ENCODE measurements at places on chromosomes 6 and 20.

DNA sequence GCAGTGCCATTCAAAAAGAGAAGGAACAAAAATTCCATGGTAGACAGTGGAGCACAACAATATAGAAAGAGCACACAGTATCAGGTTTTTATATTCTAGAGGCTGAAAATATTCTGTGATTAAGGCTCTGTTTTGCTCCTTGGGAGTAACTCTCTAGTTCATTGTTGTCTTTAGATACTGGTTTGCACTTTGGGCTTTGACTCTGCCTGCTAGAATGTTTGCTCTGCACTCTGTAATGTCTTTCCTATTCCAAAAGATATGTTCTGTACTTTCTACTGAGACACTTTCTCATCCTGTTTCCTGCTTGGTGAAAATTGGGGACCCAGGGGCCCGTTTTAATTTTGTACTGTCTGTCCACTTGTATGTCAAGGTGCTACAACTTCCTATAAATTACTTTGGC, 564.7 kb downstream of the BMP2 start:
- no peak for DNase-seq

- no peak for DNase-seq
Measured at GRCh38 chr6:152351110-152351509, 286.1 kb downstream of the SYNE1 start.

DNA sequence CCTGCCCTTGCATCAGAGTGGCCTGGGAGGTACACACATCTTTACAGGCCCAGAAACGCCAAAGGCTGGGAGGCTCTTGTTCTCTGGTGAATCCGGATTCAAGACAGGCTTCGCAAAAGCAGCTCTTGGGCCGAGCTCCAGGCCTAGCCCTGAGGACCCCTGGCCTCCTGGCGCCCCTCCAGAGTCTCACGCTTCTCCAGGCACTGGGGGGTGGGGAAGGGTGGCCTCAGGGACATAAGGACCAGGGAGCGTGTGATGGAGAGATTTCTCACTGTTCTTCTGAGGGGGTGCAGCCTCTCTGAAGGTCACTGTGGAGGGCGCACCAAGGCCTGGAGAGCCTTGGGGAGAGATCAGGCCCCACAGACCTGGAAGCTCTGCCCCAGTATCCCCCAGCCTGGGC, 349.2 kb downstream of the ZFAND3 start:
- DNase-seq, result no peak

GRCh38 chr6:79571030-79571367, 33.8 kb upstream of the LCA5 start:
- DNase-seq, result no peak

DNA sequence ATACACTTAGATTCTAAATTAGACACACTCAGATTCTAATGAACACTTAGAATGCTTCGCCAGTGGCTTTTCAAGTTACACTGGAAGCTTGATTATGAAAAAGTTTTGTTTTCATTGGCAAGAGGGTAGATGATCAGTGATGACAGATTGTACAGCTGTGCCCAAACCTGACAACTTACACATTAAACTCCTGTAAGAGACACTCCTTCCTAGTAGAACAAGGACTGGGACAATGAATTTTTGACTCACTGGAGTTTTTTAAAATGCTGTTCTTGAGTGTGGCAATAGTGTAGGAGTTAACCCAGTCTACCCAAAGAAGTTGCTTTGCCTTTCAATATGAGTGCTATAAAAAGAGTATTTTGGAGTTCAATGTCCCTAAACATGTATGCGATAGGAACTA, 140.8 kb downstream of the SLC16A10 start:
- DNase-seq, result peak; percentile 34

- DNase-seq, result peak; percentile 67
Measured at GRCh38 chr20:44901974-44902373, 7.9 kb upstream of the PABPC1L start.

GRCh38 chr6:6870921-6871320, 236.8 kb upstream of the RREB1 start:
- DNase-seq, result no peak

DNA sequence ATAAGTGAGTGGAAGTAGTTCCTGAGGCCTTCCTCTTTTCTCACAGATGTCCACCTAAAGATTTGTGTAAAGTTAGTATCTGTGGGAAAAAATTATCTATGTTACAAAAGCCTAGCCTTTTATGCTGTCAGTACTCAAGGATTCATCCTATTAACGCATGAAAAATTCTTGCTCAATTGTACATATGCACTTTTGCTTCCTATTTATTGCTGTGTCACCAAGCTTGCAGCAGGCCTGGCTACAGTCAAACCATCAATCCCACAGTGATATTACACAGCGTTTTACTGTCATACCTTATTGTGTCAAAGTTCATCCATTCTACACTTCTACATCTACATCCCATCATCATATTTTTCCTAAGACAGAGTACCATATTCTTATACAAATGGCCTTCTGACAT, 151.1 kb upstream of the PLN start:
- no peak for DNase-seq

- DNase-seq, result peak; percentile 91
Measured at GRCh38 chr20:63980317-63980805, 571 bp upstream of the PRPF6 start.

GRCh38 chr6:137754366-137754765, 112.7 kb upstream of the TNFAIP3 start:
- DNase-seq, result no peak

DNA sequence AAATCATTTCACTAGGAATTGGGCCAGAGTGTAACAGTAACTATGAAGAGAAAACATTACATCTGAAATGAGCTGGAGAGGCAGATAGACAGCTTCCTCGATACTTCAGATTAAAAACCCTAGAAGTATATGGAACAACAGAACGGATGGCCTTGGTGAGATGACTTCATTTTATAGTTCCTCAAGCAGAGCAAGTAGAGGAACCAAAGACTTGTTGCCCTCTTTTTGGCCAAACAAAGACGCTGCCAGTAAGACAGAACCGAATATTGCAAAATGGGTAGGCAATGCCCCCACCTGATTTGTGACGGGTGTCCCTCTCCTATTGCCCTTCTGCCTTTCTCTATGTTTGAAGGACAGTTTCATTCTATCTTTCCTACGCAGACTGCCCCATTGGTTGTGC, 53.5 kb downstream of the AGPAT4 start:
- no peak for DNase-seq

DNA sequence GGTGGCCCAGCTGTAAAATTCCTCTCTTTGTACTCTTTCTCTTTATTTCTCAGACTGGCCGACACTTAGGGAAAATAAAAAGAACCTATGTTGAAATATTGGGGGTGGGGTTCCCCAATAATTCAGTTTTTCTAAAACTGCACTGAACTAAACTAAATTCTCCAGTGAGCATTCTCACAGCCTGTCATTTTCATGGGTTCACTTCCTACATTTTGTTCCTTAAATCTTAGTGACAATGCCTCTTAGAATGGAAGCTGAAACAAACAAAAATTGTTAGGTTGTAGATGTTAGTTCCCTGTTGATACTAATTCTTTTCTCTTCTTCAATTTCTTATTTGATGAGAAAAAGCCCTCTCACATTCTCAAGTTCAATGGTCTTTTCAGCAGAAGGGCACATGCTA, 35.8 kb upstream of the IFNGR1 start:
- DNase-seq, result no peak

DNA sequence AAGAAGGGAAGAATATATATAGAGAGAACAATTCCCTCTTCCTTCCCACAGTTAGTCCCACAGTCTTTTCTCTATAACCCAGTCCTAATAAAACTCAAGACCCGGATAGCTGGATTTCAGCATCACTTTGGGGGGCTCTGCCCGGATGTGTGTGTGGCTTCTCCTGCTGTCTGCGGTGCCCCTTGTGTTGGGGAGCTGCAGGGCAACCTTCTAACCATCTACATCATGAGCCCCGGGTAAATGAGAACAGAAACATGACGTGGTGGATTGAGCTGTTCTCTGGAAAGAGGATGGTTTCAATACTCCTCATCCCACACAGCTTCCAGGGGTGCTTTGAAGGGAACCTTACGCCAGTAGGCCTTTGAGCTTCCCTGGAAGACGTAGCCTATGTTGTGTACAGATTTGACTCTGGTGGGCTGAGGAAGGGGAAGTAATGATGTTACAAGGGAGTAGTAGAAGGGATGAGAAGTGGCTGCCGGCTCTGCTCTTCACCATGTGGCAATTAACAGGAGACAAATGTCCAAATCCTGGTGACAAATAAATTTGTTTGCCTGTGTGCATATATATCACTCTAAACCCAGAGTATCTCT, 13.5 kb upstream of the PRDM1 start:
- no peak for DNase-seq

DNA sequence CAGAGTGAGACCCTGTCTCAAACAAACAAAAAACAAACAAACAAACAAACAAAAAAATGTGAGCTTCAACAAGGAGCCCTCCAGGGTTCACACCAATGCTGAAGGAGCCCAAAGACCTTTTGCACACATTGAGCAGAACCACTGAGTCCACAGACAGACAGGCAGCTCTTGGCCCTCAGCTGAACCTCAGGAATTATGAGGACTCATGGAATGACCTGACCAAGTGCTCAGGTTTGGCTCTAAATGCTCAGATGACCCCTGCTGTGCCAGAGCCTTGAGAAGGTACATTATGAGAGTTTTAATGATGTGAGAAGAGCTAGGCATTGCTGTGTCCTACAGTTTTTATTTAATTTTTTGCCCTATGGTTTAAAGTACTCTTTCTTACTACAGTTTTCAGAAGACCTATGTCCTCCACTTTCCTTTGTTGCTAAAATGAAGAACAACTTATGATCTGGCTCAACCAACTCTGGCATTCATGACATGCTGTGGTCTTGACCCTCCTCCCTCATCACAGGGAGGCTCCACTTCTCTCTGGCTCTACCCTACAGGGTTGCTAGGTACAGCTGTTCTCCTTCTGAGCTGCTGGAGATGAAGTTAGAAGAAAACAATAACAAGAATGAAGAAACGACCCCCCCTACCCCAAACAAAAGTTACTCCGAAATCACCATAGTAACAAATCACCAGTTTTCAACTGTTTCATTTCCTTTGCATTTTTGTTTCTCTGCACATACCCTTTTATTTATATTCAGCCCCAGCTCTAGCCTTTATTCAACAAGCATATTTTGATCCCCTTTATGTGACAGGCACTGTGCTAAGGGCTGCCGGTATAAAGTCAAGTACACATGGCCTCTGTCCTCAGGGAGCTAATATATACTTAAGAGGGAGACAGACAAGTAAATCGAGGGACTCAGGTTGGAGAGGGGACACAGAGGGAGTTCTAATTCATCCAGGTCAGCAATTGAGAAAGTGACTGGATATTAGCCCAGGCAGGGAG, 128.7 kb upstream of the TRAF3IP2 start:
- DNase-seq, result no peak

DNA sequence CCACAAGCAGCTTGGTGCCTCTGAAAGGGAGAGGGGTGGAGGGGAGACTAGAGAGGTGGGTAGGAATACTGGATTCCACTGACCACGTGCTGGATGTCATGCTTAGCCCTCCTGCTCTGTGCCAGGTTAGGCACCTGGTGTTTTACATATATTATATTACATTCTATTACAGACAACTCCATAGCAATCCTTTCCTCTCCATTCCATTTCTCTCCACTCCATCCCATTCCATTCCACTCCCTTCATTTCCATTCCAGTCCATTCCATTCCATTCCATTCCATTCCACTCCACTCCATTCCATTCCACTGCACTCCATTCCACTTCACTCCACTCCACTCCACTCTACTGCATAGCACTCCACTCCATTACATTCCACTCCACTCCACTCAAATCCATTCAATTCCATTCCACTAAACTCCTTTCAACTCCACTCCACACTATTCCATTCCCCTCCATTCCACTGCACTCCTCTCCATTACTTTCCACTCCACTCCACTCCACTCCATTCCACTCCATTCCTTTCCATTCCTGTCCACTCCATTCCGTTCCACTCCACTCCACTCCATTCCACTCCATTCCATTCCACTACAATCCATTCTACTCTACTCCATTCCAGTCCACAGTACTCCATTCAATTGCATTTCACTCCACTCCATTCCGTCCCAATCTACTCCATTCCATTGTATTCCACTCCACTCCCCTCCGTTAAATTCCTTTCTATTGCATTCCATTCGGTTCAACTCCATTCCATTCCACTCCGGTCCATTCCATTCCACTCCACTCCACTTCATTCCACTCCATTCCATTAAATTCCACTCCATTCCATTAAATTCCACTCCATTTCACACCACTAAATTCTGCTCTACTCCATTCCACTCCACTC, 27.2 kb upstream of the DEFB125 start:
- DNase-seq, result no peak

DNA sequence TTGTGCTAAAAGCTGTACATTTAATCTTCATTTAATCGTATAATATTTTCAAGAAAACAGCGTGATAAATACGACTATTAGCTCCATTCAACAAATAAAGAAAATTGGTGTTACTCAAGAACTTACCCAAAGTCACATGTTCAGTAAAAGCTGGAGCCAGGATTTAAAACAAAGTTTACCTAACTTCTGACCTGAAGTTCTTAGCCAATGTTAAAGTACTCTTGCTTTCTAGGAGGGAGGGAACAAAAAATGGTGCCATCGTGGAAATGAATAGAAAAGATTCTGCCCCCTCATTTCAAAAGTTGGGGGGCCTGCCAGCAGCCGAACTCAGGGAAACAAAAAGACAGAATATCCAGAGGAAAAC, 395.8 kb downstream of the CD109 start:
- DNase-seq, result no peak

DNA sequence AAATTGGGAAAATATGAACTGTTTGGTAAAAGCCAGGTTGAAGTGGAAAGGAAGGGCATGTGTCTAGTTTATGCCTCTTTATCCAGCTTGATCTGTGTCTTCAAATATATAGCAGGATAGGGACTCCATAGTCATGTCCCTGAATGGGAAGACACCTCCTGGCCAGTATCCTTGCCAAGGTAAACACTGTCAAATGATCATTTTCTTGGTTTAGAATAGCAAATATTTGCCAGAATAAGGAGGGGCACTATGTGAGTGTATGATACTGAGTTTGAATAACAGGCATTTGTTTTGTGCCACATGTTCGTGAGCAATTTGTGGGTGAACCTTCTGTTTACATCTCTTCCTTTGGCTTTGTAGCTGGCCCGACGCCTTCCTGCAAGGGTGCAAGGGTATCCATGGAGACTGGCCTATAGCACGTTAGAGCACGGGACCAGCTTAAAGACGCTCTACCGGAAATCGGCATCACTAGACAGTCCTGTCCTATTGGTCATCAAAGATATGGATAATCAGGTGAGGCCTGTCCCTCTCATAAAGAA, 34.2 kb upstream of the HINT3 start:
- DNase-seq, result no peak
